ENCODE measurements at places on chromosomes 7 and 10.

GRCh38 chr7:73974948-73975926 is 52.7 kb upstream of the ELN start:
- no peak for DNase-seq

GRCh38 chr7:116188-116981 is 76.0 kb upstream of the FAM20C start:
- no peak for DNase-seq

DNA sequence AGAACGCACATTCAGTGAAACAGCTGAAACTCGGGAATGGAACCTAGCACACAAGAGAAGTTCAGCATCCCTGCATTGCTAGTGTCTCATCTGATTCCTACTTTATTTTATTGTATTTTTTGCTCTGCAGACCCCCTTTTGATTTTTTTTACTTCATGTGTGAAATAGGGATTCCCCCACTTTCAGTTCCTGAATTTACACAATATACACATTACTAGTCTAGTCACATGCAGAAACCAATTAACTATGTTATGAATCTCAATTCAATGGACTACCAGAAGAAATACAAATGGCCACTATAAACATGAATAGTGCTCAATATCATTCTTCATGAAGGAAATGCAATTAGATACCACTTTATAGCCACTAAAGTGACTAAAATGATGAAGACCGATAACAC is 386.1 kb upstream of the COBL start:
- no peak for DNase-seq

DNA sequence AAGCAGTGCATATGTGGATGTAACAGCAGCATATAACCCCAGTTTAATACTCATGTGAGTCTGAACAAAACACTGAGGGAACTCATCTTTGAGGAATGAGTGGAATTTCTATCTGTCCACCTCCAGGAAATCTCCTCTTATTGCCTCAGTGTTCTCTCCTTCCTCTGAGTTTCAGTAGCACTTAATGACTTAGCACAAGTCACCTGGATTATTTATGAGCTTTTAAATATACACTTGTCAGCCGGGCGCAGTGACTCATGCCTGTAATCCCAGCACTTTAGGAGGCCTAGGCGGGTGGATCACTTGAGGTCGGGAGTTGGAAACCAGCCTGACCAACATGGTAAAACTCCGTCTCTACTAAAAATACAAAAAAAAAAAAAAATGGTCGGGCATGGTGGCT is 4.3 kb downstream of the LRRC20 start:
- DNase-seq: no peak

- DNase-seq: no peak
These were observed 204.7 kb downstream of the ADRA2A start for GRCh38 chr10:111281516-111281915.

GRCh38 chr7:1412322-1413261 is 46.7 kb downstream of the MICALL2 start:
- peak; percentile 88 for DNase-seq

- DNase-seq: no peak
These were observed 88.4 kb upstream of the ZMIZ1 start for GRCh38 chr10:78980354-78980753.

DNA sequence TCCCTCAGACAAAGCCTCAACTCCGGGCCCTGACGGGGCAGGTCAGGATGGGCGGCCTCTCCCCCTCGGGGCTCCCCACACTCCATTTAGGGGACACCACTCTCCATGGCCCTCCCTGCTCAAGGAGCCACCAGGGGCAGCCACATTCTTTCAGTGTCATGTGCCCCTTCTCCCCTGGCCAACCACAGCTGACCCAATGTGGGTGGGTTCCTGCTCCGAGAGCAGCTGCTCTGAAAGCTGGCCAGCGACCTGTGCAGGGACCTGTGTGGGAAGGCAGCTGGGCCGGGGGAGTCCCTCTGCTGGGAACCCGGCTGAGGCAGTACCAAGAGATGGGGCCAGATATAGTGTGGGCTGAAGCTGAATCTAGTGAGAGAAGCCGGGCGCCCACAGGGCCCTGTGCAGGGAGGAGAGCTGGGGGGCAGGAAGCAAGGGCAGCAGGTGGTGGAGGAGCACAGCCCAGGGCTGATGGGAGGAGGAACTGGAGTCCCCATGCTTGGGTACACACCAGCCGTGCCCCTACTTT is 40.6 kb upstream of the NPFFR1 start:
- DNase-seq: peak; percentile 33

- no peak for DNase-seq
These were observed 111.6 kb upstream of the PTPRZ1 start for GRCh38 chr7:121761399-121761798.

DNA sequence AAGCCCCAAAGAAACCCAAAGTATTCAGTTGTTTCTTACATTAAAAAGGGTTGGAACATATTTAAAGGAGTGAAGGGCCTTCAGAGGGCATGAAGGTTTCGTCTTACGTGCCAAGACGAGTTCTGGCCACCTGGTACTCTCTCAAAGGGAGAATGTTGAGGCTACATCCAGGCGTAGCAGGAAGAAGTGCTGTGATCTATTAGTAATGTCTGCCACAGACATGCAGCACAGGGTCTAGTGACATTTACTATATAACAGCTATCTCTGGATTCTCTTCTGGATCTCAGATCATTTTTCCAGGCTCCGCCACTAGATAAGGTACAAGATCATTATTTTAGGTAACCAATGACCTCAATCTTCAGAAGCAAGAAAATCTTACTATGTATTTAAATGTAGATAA is 76.5 kb upstream of the ARID5B start:
- no peak for DNase-seq

DNA sequence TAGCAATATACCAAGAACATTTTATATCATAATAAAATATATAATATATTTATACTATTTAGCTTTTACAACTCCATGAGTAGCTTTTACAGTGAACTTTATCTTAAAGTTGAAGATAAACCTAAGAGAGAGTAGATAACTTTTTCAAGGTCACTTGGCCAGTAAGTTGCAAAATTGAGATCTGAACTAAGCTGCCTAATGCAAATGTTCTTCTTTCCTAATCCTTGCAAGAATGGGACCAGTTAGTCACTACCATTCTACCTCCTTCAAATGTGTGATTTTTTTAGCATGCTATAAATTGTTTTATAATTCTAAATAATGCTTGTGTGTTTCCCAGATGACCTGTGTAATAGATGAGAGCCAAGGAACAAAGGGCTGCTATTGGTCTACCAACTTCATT is 47.8 kb downstream of the CH25H start:
- no peak for DNase-seq

- no peak for DNase-seq
These were observed 6.2 kb upstream of the MARVELD1 start for GRCh38 chr10:97707134-97707861.

- no peak for DNase-seq
These were observed 119.3 kb upstream of the LAMB4 start for GRCh38 chr7:108249453-108249852.

DNA sequence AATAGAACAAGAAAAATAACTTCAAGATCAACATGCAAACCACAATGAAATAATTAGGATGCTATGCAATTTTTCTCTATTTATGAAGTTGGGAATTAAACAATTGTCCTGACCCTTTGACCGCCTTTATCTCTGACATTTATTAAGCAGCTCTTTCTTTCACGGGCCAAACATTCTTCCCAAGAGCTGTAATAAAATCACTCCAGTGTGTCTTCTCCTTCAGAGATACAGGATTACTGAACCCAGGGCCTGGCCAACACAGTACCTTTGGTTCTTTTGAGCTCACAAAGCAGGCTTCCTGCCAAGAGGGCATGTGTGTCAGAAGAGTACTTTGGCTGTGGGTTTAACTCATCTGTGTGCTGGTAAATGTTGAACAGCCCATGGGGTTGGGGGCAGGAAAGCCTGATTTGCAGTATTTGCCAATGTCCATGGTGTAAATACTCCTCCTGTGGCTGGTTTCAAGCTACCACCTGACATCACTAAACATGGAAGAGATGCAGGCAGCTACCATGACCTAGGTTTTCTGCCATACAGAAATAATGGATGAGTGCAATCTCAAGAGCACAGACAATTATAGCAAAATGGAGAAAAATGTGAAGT is 121.7 kb downstream of the FANK1 start:
- no peak for DNase-seq

DNA sequence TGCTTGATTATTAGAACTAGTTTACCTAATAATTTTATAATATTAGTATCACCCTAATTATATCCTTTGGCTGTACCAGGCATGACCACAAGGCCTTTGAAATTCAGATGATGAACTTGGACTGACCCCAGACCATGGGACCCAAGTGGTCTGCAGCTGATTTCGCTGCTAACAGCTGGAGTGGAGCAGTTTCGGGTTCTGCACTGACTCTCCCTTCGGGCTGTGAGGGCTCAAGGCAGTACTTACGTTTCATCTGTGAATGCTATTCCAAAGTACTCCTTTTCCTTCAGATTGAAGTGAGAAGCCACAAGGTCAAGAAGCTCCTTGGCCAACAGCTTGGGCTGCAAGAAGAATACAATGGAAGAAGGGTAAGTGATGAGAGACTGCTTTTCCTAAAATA is 223.8 kb downstream of the PRPF18 start:
- no peak for DNase-seq

DNA sequence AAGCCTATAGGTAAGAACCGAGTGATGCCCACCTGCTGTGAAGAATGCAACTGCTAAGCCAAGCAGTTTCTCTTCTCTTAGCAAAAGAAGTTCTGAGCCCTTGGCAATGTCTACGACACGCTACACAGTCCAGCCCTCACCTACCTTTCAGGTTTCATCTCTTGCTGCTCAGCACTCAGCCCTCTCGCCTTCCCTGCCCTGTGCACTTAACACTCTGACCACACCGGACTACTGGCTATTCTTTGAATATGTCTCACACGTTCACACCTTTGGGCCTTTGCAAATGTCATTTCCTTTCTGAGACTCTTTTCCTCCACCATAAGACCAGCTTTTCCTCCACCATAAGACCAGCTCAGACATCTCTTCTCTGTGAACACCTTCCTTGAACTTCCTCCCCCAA is 67.0 kb upstream of the ITGB1 start:
- no peak for DNase-seq

DNA sequence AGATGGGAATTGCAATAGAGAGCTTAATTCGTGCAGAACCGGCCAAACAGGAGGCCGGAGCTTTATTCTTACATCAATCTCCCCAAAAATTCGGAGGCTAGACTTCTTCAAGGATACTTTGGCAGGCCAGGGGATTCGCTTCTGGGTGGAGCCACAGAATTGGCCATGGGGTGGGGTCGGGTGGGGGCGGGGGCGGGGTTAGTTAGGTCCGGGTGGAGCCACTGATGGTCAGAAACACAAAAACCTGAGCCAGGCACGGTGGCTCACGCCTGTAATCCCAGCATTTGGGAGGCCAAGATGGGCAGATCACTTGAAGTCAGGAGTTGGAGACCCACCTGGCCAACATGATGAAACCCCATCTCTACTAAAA is 87.5 kb downstream of the SEPTIN14 start:
- DNase-seq: no peak

- DNase-seq: peak; percentile 95
These were observed at the start of gene IDI1 for GRCh38 chr10:1048732-1049424. TSS of gene IDI1 (minus strand) at chr10:1049119. CDS start at chr10:1049003, 116 bp downstream.

DNA sequence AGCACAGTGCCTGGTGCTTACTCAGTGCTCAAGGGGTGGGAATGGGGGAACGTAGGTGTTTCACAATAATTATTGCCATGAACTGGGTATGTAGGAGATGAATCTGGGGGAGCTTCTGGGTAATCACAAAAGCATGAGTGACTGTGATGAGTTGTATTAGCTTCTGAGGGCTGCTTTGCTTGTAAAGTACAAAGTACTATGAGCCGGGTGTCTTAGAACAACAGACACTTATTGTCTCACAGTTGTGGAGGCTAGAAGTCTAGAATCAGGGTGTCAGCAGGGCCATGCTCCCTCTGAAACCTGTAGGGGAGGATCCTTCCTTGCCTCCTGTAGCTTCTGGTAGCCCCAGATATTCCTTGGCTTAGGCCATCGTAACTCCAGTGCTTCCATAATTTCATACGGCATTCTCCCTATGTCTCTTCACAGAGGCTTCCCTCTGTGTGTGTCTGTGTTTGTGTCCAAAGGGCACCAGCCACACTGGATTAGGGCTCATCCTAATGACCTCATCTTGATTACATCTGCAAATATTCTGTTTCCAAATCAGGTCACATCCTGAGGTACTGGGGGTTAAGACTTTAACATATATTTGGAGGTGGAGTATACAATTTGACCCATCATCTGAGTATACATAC is 84.8 kb upstream of the AGBL3 start:
- DNase-seq: no peak

DNA sequence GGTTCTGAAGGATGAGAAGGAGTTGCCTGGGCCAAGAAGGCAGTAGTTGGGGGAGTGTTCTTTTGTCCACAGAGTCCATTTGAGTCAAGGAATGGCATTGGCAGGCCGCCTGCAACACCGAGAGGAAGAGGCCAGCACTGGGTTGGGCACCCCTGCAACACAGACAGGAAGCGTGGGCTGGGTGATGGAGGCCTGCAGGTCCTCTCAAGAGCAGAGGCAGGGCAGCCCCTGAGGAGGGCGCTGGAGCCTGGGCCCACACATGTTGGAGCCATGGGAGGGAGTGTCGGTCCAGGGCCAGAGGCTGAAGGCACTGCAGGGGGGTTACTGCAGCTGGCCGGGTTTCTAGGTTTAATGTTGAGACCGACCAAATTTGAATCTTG is 137.3 kb downstream of the PTPN20 start:
- no peak for DNase-seq

DNA sequence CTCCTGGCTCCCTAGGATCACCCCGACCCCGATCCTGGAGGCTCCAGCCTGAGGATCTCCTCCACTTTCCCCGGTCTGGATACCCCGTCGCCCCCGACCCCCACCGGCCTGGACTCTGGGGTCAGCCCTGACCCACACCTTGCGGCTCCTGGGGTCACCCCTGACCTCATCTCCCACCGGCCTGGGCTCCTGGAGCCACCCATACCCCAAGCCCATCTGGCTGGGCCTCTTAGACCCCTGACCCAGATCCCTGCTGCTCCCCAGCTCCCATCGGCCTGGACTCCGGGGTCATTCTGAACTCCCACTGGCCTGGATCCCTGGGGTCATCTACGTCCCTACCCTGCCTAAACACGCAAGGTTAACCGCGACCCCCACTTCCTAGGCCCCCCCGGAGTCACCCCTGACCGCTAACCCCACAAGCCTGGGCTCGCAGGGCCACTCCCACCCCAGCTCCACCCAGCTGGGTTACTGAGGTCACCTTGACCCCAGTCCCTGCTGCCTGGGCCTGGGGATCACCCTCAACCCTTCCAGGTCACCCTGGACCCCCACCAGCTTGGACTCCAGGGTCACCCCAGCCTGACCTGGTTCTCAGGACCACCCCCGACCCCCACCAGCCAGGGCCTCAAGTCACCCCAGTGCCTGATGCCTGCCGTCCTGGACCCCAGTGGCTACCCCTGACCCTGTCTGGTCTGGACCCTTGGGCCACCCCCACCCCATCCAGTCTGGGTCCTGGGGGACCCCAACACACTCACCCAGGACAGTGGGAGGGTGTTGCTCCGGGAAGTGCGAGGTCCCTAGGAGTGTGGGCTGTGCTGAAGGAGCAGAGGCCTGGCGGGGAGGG is 1.2 kb downstream of the FOXK1 start:
- peak; percentile 6 for DNase-seq

GRCh38 chr10:43623351-43623750 is 17.1 kb downstream of the ZNF485 start:
- no peak for DNase-seq
